ENCODE measurements at places on chromosomes 12 and 14. TPM values are rescaled to one million over a fixed set of nuclear protein-coding genes. Genes with fewer than 3 reads are reported as not detected.
A peak's percentile ranks its signal among the peaks of the same experiment; 100 is the strongest.

GRCh38 chr12:106089935-106090334, 48.8 kb downstream of the NUAK1 start:
- DNase-seq: peak; percentile 73

LRTM2 gene
- total RNA-seq: not detected

DNA sequence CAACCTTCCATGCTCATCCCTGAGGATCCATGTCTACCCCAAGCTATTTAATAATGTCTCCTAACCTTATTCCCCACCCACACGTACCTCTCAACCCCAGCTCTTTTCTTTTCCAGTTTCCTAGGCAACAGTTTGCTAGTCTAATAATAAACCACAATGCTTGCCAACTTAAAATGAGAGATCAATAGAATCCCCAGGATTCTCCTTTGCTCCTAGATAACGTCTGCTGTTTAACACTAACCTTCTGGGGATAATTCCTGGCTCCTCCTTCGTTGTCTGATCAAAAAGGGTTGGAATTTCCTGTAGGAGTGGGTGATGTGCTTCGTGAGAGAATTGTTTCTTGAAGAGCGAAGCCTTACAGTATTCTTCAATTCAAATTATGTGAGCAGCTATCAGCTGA, 42.2 kb upstream of the DBX2 start:
- DNase-seq: no peak

GRCh38 chr14:64060199-64060545, 207.4 kb downstream of the SYNE2 start:
- no peak for DNase-seq

DNA sequence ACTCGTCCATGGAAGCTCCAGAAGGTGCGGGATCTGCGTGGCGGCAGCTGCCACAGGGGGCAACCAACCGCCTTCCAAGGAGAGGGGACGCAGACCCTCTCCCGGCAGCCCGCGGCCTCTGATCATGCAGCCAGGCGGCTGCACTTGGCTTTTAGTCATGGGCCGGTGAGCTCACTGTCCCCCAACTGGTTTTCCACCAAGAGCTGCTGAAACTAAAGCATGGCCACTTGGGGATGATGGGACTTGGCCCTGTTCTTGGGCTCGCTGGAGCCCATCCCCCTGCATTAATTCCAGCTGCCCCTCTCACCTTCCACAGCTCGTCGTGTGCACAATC, 39.1 kb downstream of the CCDC85C start:
- no peak for DNase-seq

TC2N gene
- total RNA-seq: 1.6 TPM

- no peak for DNase-seq
These were observed 19.9 kb downstream of the SH2B3 start for GRCh38 chr12:111425655-111426054.
